ENCODE measurements at places on chromosomes 5 and 9. TPM values are rescaled to one million over a fixed set of nuclear protein-coding genes. Genes with fewer than 3 reads are reported as not detected.
A peak's percentile ranks its signal among the peaks of the same experiment; 100 is the strongest.

DNA sequence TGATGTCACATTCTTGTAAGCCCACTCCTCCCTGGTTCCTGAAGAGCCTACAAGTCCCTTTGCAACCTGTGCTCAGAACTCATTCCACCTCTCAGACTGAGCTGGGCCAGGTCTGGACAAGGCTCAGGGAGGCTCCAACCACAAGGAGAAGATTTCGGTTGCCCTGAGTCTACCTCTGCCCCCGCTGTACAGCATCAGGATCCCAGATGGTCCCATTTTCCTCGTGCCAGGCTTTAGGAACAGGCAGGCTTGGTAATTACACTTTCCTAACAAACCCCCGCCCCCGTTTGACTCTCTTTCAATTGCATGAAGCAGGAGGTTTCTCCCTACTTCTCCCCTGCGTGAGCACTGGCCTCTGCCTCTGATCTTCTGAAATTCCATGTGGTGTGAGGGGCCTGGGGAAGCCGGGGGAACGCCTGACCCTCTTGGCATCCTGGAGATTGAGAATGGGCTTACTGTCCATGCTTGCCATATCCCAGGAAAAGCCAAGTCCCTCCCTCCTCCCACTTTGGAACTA is 86.9 kb upstream of the CTNNA1 start:
- H3K27ac ChIP-seq = no peak overlapping the region
- DNase-seq = no peak
- peaks cover 5% of the 10 kb centered on the region for H3K4me1 ChIP-seq
- no peaks in the 10 kb centered on the region for H3K36me3 ChIP-seq

SPINK7 gene
- not detected for total RNA-seq

DNA sequence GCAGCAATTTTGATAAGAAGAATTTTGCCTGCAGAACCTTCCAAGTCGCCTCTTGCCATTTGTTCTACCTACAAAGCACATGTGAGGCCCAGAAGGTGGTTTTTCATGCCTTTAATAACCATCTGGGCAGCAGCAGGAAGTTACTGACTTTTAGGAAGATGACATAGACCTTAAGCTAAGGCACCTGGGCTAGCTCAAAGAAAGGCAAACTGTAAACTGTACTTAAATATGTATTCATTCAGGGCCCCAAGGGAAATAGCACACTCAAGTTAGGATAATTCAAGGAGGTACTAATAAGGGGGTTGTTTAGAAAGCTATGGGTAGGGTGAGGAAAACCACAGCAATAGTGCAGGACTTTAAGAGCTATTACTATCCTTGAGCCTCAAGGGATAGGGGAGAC is 57.3 kb upstream of the HSPB3 start:
- no peaks in the 10 kb centered on the region for H3K36me3 ChIP-seq
- no peak for DNase-seq
- H3K27me3 ChIP-seq = no peaks in the 10 kb centered on the region
- H3K27ac ChIP-seq = no peak overlapping the region
- H3K4me3 ChIP-seq = no peak overlapping the region

- H3K4me1 ChIP-seq = no peaks in the 10 kb centered on the region
- no peak for DNase-seq
- H3K4me3 ChIP-seq = no peak overlapping the region
- H3K36me3 ChIP-seq = no peaks in the 10 kb centered on the region
These were observed 24.0 kb downstream of the STARD4 start for GRCh38 chr5:111488353-111488752.

DNA sequence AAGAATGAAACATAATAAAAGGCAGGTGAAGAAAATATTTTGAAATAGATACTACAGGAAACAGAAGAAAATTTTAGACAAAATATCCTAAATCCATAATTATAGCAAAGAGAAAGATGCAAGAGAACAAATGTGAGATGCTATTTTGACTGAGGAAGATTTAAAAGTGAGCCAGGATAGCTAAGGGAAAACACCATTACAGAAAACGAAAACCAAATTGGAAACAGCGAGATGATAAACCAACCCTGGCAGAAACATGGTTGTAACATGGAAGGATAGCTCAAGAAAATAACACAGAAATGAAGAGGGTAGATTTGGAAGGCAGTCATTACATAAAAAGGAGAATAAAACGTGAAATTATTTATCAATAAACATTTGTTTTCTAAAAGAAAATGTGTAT is 267.2 kb upstream of the NREP start:
- H3K4me3 ChIP-seq = no peak overlapping the region
- DNase-seq = no peak
- H3K4me1 ChIP-seq = no peaks in the 10 kb centered on the region
- no peaks in the 10 kb centered on the region for H3K36me3 ChIP-seq
- no peaks in the 10 kb centered on the region for H3K27me3 ChIP-seq

DNA sequence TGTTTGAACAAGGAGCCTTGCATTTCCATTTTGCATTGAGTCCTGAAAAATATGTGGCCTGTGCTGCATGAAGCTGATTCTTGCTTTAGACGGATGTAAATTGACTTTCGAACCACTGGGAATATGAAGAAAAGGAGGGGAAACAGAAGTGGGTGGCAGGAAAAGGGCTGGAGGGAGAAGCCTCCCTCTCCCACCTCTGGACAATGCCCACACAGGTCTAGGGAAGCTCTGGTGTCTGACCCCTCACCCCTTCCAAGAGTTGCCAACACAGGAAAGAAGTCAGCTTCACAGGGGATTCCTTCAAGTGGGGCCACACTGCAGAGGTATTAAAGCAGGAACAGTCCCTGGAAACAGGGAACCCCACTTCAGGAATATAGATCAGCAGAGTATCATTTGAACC is 52.2 kb downstream of the ZNF366 start:
- H3K4me3 ChIP-seq = no peak overlapping the region
- H3K36me3 ChIP-seq = no peaks in the 10 kb centered on the region
- no peaks in the 10 kb centered on the region for H3K27me3 ChIP-seq

TAF11L2 gene
- total RNA-seq = not detected

SPATA31A3 gene
- total RNA-seq = not detected

DNA sequence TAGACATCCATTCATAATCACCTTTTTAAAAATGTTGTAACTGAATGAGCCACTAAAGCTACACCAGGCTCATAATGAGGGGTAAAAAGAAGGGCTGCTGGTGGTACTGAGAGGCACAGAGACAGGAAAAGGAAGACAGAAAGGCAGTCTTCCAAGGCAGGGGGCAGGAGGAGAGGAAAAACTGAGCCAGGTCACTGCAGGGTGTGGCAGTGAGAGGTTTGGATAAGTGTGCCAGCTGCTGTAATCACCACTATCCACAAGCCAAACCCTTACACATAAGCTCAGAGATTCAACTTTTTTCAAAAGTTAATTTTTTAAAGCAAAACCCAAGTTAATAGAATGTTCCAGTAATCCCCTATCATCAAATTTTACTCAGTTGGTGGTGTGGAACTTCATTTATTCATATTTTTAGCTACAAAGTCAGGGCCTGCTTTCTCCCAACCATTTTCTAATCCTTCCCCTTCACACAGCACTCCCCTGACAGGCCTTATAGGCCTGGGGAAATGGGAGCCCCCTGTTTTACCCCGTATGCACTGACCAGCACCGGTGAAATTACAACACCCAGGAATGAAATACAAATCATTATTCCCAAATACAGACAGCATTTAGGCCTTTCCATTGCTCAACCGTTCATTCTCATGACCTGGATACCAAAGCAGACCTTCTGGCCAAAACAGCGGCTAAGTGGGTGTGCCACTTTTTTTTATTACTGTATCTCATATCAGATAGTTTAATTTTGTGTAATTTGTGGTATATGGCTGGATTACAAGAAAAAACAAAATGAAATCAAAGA is 76.3 kb downstream of the EFNA5 start:
- no peak overlapping the region for H3K4me3 ChIP-seq
- no peak for DNase-seq
- no peak overlapping the region for H3K27ac ChIP-seq

SLC45A2 gene
- not detected for total RNA-seq

CARD9 gene
- 6.6 TPM for total RNA-seq

DNA sequence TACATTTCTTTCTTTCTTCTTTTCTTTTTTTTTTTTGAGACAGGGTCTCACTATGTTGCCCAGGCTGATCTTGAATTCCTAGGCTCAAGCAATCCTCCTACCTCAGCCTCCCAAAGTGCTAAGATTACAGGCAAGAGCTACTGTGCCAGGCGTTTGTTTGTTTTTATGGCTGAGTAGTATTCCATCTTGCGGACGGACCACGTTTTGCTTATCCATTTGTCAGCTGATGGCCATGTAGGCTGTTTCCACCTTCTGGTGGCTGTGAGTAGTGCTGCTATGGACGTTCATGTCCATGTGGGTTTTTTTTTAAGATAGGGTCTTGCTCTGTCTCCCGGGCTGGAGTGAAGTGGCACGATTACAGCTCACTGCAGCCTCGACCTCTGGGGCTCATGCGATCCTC is 2.5 kb downstream of the DOK3 start:
- H3K27ac ChIP-seq = peak overlapping the region; percentile 98
- H3K4me1 ChIP-seq = no peaks in the 10 kb centered on the region
- H3K4me3 ChIP-seq = peak overlapping the region; percentile 75
- H3K36me3 ChIP-seq = no peaks in the 10 kb centered on the region
- no peak for DNase-seq
- no peaks in the 10 kb centered on the region for H3K27me3 ChIP-seq

DNA sequence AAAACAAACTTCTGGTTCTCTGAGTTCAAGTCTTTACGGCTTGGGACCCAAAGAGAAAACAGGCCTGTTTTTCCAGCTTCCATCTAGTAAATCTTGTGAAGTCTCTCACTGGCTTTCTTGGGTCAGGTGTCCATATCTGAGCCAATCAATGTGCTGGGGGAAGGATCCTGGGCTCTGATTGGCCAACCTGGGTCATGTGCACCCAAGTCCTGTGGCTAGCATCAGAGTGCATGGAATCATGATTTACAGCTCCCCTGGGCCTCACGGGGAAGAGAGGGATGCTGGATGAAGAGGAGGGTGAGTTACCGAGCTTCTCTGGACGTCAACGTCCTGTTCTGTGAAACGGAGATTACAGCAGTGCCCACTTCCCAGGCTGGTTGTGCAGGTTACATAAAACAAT is 19.4 kb downstream of the CXCL14 start:
- H3K36me3 ChIP-seq = no peaks in the 10 kb centered on the region
- no peak overlapping the region for H3K4me3 ChIP-seq
- DNase-seq = no peak
- no peaks in the 10 kb centered on the region for H3K27me3 ChIP-seq
- H3K4me1 ChIP-seq = peaks cover 7% of the 10 kb centered on the region

DNA sequence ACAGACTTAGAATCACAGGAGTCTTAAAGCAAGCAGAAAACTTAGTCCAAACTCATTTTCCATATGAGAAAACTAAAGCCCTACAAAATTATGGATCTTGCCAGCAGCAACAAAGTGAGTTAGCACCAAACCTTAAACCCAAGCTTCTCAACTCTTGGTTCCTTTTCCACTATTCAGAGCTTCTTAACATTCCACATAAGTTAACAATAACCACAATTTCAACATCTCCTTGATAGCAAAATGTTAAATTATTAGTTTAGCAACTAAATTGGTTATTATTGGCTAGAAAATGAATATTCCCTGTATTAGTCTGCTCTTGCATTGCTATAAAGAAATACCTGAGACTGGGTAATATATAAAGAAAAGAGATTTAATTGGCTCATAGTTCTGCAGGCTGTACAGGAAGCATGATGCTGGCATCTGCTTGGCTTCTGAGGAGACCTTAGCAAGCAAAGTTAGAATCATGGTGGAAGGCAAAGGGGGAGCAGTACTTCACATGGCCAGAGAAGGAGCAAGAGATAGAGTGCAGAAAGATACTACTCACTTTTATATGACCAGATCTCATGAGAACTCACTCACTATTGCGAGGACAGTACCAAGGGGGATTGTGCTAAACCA is 26.2 kb upstream of the ARSB start:
- H3K36me3 ChIP-seq = no peaks in the 10 kb centered on the region
- DNase-seq = no peak
- H3K27ac ChIP-seq = no peak overlapping the region

TAF11L5 gene
- total RNA-seq = not detected

- DNase-seq = no peak
- no peaks in the 10 kb centered on the region for H3K36me3 ChIP-seq
- H3K4me1 ChIP-seq = peaks cover 7% of the 10 kb centered on the region
- H3K27me3 ChIP-seq = no peaks in the 10 kb centered on the region
These were observed 22.2 kb downstream of the LURAP1L start for GRCh38 chr9:12797037-12797436.

DNA sequence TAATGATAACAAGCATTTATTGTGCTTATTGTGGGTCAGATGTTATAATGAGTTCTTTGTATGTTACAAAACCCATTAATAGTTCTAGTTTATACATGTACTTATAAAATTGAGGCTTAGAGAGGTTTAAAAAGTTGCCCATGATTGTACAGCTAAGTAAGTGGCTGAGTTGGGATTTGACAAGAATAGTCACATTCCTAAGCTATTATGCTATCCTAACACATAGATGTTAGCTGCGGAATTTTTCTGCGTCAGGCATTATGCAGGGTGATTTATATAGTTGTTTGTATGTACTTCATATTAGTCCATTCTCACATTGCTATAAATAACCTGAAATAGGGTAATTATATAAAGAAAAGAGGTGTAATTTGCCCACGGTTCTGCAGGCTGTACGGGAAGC is 12.5 kb downstream of the COMMD10 start:
- H3K27ac ChIP-seq = no peak overlapping the region
- no peaks in the 10 kb centered on the region for H3K4me1 ChIP-seq
- H3K4me3 ChIP-seq = no peak overlapping the region
- H3K27me3 ChIP-seq = no peaks in the 10 kb centered on the region
- DNase-seq = no peak

GRCh38 chr9:105503881-105504280 is 54.0 kb upstream of the FKTN start:
- H3K4me1 ChIP-seq = no peaks in the 10 kb centered on the region
- no peak overlapping the region for H3K4me3 ChIP-seq
- no peaks in the 10 kb centered on the region for H3K27me3 ChIP-seq
- H3K36me3 ChIP-seq = no peaks in the 10 kb centered on the region
- DNase-seq = no peak

GRCh38 chr5:98217138-98217537 is 556.3 kb upstream of the RGMB start:
- no peaks in the 10 kb centered on the region for H3K4me1 ChIP-seq
- H3K27me3 ChIP-seq = no peaks in the 10 kb centered on the region
- H3K27ac ChIP-seq = no peak overlapping the region

LHX6 gene
- total RNA-seq = 4.8 TPM

FUBP3 gene
- total RNA-seq = 33.1 TPM

LIFR gene
- total RNA-seq = 76.2 TPM

- DNase-seq = no peak
- H3K4me1 ChIP-seq = no peaks in the 10 kb centered on the region
- H3K36me3 ChIP-seq = no peaks in the 10 kb centered on the region
- no peak overlapping the region for H3K4me3 ChIP-seq
- H3K27me3 ChIP-seq = no peaks in the 10 kb centered on the region
These were observed 158.1 kb downstream of the ATP10B start for GRCh38 chr5:160693831-160694465.

- no peaks in the 10 kb centered on the region for H3K36me3 ChIP-seq
- H3K4me3 ChIP-seq = no peak overlapping the region
- no peak for DNase-seq
- H3K27me3 ChIP-seq = no peaks in the 10 kb centered on the region
- no peaks in the 10 kb centered on the region for H3K4me1 ChIP-seq
These were observed 104.6 kb upstream of the SMIM23 start for GRCh38 chr5:171681061-171681460.

SPATA31E1 gene
- total RNA-seq = not detected

- H3K27me3 ChIP-seq = no peaks in the 10 kb centered on the region
- DNase-seq = no peak
- peak overlapping the region; percentile 89 for H3K27ac ChIP-seq
- H3K36me3 ChIP-seq = no peaks in the 10 kb centered on the region
These were observed 60.5 kb downstream of the ZFAND5 start for GRCh38 chr9:72304538-72304937.

All from left lung (tissue), 14 donors.